ENCODE measurements at places on chromosomes 12 and 14.

GRCh38 chr12:124308741-124309140 is 13.8 kb downstream of the RFLNA start:
- no peak for DNase-seq

DNA sequence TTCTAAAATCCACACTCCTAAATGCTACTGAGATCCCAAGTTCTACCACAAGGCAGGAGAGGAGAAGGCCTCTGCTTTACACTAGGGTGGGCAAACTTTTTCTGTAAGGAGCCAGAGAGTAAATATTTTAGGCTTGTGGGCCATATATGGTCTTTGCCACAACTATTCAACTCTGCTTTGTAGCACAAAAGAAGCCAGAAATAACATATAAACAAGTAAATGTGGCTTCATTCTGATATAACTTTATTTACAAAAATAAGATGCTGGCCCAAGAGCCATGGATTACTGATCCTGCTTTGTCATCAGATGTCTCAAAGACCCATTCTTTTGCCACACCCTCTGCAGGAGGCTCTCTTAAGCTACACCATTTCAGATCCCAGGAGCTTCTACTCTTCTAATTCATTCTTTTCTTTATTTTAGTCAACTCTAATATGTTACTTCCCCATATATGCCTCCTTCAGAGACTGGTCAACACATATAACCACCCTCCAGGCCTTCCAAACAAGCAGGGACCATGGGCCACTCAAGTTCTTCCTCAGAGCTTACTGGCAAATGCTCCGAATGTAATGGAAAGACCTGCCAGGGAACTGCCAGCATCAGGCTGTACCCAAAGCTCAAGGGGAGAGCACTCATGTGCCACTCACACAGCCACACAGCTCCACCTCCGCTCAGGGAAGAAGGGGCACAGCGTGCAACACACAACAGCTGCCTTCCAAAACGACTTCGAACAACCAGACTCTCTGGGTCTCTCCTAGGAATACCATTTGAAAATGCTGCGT is 15.6 kb downstream of the APPL2 start:
- no peak for DNase-seq

DNA sequence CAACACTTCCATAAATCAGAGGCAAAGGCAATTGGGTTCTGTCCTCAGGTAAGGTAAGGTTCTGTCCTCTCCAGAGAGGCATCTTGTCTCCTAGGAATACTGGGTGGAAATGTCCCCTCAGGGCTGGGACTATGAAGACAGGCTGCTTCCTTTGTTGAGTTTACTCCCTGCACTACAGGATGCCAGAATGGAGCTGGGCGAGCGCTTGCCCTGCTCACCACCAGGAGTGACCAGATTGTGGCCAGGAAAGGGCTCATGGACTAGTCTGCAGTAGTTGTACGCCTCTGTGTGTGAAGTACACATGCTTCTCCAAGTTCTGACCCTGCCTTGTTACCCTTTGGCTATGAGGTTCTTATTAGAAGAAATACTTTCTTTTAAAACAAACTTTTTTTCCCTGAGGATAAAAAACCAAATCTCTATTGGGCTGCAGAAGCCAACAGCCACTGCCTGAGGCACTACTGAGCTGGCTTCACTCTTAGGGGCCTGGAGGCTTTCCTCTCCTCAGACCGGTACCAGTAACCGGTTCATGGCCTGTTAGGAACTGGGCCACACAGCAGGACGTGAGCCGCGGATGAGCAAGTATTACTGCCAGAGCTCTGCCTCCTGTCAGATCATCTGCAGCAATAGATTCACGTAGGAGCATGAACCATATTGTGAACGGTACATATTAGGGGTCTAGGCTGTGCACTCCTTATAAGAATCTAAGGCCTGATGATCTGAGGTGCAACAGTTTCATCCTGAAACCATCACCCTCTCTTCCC is 83.2 kb downstream of the DHRS2 start:
- no peak for DNase-seq

- no peak for DNase-seq
These were observed 397.5 kb upstream of the CCDC196 start for GRCh38 chr14:66088656-66089055.

- DNase-seq: no peak
These were observed 104.0 kb upstream of the PWP1 start for GRCh38 chr12:107581619-107582015.

GRCh38 chr12:101459642-101460346 is 15.3 kb upstream of the SPIC start:
- DNase-seq: no peak

GRCh38 chr12:102874819-102875218 is 42.2 kb downstream of the PAH start:
- no peak for DNase-seq

Data from hippocampal formation (tissue), 2 donors.